H54 (cell line): ENCODE measurements at places on chromosomes 2 and 18.

DNA sequence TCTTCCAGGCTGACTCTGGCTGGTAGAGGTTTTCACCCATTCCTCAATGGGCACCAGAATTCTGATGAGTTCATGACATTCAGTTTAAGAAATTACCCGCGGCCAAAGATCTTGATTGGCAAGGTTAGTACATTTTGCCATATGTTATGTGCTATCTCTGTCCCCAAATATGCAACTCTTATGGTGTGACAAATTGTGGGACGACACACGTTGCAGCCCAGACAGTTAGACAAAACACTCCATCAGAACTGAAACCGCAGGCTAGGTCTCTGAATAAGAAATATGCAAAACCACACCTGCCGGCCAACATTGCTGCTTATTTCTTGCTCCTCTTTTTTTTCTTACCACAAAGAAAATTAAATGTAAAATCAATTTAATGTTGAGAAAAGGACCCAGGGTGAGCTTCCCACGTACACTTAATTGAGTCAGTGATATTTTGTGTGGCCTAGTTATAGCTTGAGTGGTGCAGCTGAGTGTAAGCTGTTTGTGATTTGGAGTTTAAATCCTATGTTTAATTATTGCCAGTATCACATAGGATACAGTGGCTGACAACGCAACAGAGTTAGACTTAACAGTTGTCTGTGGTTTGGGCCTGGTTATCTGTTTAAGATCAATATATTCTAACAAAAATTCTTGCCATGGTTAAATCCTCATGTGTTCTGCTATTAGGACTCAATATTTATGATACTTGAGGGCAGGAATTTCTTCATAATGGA lies 35.7 kb upstream of the LTBP1 start:
- no peak for DNase-seq

GRCh38 chr2:241802421-241803318 lies 6.3 kb upstream of the NEU4 start:
- DNase-seq: no peak

DNA sequence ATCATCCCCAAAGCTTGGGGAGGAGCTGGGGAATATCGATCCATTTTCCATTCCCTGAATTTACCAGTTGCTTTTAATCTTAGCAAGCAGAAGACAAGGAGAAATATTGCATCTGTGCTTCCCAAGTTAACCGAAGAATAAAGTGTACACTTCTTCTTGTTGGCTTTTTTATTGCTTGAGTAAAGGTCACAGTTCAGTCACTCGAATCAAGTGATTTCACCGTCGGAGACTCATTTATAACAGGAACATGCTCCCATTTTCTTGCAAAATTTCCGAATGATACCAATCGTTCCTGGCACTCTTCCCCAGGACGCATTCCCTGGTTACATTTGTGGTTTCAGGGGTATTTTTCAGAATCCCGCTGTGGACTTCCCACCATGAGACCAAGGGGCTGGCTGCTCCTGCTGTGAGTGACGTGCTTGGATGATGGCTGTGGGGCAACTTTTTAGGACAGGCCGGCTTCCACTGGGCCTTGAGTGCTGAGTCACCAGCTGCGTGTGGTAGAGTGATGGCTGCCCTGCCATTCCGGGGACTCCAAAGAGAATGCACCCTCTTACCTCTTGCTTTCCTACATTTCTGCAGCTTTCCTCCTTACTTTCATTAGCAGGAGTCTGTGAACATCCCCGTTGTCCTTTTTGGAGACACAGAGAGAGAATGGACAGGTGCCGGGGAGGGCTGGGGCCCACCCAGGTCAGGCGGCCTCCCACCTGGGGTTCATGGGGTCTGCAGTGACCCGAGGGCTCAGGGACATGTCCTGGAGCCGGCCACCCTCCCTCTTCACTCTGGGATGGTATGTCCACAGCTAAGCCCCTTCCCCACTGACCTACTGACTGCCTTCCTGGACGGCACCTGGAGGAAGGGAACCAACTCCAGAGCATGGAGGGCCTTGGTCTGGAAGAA lies 60.7 kb upstream of the HDAC4 start:
- DNase-seq: no peak

DNA sequence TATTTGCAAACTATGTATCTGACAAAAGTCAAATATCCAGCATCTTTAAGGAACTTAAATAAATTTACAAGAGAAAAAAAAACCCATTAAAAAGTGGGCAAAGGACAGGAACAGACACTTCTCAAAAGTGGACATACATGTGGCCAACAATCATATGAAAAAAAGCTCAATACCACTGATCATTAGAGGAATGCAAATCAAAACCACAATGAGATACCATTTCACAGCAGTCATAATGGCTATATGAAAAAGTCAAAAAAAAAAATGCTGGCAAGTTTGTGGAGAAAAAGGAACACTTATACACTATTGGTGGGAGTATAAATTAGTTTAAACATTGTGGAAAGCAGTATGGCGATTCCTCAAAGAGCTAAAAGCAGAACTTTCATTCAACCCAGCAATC lies 130.3 kb upstream of the LHCGR start:
- DNase-seq: no peak

GRCh38 chr2:152620985-152621384 lies 96.3 kb downstream of the PRPF40A start:
- DNase-seq: no peak

DNA sequence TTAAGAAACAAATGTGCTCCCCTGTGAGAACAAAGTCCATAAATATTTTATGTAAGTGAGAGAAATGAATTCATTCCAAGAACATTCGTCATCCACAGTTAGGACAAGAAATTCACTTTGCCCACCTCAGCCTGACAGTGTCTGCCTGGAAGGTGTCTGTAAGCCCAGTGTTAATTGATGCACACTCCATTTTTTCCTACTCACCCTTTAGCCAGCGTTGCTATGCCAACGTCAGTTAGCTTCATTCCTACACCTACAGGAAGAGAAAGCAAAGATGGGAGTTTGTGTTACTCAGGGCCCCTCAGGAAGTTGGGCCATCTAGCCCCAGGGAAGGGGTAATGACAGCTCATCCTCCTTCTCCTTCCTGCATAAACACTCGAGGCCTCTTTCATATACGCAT lies 131.0 kb downstream of the ALPK2 start:
- DNase-seq: no peak

DNA sequence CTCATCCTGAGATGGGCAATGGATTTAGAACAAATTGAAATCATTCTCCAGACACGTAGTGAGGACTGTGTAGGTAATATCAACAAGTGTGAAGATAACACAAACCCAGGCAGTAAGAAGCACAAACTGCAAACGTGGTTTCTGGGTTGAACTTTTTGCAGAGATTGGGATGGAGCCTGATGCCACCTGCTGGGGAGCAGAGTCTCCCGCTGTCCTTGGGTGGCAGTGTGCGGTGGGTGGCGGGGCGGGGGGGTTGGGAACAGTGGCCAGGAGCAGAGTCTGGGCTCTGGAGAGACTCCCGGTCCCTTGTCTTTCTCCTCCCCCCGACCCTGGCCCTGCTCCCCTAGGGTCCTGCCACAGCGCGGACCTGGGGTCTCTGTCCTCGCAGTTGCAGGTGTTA lies 19.5 kb downstream of the TRAF3IP1 start:
- DNase-seq: no peak

GRCh38 chr18:35345460-35345921 lies 1.3 kb upstream of the ZNF24 start:
- DNase-seq: no peak

DNA sequence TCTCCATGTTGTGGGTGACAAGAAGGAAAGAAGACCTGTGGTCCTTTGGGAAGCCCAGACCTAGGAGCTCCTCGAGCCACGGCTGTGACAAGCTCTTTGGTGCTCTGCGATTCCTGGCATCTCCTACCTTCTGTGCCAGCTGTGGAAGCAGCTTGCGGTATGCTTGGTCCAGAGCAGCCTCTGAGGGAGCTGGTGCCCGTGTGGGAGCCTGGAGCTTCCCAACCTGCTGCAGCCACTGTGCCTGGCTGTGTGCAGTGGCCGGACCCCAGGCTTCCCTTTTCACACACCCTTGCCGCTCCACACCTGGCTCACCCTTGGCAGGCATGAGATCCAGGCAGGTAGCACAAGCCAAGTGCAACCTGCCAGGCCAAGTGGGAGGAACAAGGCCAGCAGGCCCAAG lies 1328.6 kb upstream of the SLC39A10 start:
- no peak for DNase-seq

GRCh38 chr2:121748202-121748601 lies 7.2 kb upstream of the TSN start:
- no peak for DNase-seq

DNA sequence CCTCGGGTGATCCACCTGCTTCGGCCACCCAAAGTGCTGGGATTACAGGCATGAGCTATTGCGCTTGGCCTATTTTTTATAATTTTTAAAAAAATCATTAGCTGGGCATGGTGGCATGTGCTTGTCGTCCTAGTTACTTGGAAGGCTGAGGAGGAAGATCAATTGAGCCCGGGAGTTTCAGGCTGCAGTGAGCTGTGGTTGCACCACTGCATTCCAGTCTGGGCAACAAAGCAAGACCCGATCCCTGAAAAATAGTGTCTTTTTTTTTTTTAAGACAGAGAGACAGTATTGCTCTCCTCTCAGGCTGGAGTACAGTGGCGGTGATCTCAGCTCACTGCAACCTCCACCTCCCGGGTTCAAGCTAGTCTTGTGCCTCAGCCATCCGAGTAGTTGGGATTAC lies 4.8 kb downstream of the SSB start:
- DNase-seq: no peak

GRCh38 chr2:217279140-217279539 lies 419.3 kb upstream of the TNP1 start:
- no peak for DNase-seq

GRCh38 chr2:86224645-86225355 lies 25.5 kb downstream of the MRPL35 start:
- no peak for DNase-seq

GRCh38 chr2:201661366-201661765 lies 18.1 kb upstream of the TMEM237 start:
- no peak for DNase-seq

- DNase-seq: no peak
These were observed 24.6 kb downstream of the MAIP1 start for GRCh38 chr2:199979832-199980628.

- DNase-seq: no peak
These were observed 297.1 kb downstream of the AGPS start for GRCh38 chr2:177689623-177690022.

DNA sequence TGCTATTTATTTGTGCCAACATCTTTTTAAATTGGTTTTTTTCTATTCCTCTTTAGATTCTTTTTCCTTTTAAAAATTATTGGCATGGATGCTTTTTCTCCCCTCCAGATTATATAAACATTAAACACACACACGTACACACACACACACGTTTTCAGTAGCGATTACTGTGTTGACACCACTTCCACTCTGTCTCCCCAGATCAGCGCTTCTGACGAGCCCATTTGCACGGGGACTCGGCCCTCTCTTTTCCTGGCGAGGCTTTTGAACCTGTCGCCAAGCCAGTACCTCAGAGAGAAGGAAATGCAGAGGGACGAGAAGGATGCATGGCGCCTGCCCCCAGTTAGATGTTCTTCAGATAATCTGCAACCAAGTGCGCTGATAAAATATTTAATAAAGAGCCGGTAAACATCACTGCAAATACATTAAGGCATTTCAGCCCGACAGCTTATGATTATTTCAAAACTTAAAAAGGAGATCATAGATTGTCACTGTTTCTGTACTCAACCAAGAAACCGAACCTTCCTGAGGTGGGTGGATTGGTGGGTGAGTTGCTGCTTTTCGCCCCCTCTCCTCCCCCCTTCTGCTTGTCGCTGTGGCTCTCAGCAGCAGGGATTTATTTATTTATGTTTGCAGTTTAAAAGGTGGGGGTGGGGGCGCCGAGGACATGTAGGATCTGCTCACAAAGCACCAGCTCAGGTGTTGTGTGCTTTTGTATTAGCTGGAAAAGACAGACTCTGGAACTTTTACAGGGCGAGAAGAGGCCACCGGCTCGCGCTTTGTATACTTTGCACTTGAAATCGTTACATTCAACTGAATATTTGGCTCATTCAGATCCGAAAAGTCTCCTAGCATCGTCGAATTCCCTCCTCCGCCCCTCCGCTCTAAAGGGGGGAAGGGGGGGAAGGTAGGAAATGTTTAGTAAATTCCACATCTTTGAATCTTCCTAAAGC lies 787 bp upstream of the TBR1 start:
- DNase-seq: no peak

- DNase-seq: no peak
These were observed 95.7 kb upstream of the NRP2 start for GRCh38 chr2:205586626-205587025.

- DNase-seq: no peak
These were observed 2.8 kb downstream of the NYAP2 start for GRCh38 chr2:225402210-225402776.

GRCh38 chr2:204321027-204321800 lies 224.1 kb upstream of the PARD3B start:
- no peak for DNase-seq

DNA sequence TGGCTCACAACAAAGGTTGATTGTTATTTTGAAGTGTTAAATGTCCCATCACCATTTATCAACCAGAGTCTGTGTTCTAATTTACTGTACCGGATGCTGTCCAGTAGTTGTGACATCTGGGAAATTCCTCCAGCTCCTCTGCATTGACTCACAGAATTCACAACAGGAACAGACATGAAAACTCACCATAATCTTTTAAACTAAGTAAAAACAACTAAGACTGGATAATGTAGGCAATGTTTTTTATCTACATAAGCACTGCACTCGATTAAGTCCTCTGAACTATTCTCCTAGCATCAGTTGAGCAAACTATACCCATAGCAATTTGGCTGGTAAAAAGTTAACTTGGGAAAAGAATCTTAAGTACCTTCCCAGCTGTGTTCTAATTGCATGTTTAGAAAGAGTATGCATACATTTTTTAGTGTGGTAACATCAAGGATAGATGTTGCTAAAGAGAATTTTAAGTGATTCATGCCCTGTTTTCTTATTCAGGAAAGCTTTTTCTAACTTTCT lies 42.9 kb upstream of the MYO1B start:
- peak; percentile 15 for DNase-seq

- DNase-seq: peak; percentile 56
These were observed 128.1 kb downstream of the GLI2 start for GRCh38 chr2:120863661-120864320.

DNA sequence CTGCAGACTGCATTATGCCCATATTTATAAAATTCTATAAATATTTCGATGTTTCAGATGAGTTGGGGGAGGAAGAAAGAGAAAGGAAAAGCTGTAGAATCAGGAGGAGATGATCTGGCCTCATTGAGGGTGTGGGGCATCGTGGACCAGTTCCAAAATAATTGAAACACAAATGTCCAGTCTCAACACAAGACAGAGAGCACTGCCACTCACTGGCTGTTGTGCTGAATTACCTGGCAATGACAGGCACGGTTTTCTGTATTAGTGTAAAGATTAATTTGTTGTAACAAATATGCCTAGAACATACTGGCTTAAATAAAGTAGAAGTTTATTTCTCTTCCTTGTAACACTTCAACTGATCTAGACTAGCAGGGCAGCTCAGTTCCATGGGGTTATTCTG lies 24.1 kb downstream of the POLE4 start:
- DNase-seq: no peak

DNA sequence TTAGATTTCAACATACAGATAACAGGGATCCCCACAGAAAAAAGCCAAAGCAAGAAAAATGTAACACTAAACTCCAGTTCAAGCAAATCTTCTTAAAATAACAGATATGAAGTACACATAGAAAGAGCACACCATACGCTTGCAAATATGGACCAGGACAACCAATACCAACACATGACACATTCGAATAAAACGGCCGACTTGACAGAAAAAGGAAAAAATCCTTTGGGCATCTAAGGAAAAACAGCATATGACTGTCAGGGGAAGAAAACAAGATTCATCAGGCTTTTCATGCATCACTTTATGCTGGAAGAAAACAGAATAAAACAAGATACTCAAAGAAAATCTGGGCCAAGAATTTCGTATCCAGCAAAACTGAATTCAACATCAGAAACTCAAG lies 16.0 kb downstream of the RNASEH1 start:
- no peak for DNase-seq

GRCh38 chr18:72091369-72091768 lies 452.8 kb downstream of the CBLN2 start:
- DNase-seq: no peak
